ENCODE measurements at places on chromosomes 7 and 10.

- no peak for DNase-seq
These were observed 68.0 kb downstream of the SLC29A4 start for GRCh38 chr7:5350600-5351385.

DNA sequence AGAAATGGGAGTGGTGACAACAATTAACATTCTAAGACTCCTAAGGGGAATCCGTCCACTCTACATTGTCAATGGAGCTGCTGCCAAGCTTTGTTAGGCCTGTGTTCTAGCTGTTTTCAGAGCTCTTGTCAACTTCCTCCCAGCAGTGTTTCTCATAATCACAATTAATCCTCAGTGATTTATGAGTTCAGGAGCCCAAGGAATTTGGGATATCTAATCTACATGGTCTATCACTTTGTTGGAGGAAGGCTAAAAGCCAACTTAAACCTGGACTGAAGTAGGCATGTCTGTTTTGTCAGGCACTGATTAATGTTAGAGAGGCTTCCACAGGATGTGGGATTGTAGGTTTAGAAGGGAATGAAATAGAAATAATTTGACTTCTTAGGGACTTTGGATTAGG, 10.2 kb upstream of the OR2F2 start:
- DNase-seq: no peak

GRCh38 chr7:49894543-49894942, 121.1 kb downstream of the VWC2 start:
- DNase-seq: no peak

- no peak for DNase-seq
These were observed 620 bp upstream of the IMPDH1 start for GRCh38 chr7:128410451-128410753.

DNA sequence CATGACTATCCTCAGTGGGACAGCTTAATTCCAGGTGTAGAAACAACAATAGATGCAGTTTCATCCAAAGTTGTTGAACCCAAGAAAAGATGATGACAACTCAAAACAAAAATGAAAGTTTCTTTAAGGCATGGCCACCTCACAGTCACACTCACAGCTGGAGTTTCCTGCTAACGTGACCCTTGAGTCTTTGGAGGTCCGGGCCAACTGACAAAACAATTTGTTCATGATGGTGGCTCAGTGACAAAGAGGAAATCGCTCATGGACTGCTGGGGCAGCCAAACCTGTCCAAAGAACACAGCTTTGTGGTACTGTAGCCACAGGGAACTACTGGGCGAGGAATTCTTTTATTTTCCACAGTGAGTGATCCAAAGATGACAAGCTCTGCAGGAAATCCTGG, 96.0 kb upstream of the JCAD start:
- DNase-seq: no peak

GRCh38 chr7:18019555-18019954, 8.1 kb downstream of the PRPS1L1 start:
- DNase-seq: no peak

GRCh38 chr7:43439631-43440401, 143.1 kb upstream of the STK17A start:
- peak; percentile 54 for DNase-seq

DNA sequence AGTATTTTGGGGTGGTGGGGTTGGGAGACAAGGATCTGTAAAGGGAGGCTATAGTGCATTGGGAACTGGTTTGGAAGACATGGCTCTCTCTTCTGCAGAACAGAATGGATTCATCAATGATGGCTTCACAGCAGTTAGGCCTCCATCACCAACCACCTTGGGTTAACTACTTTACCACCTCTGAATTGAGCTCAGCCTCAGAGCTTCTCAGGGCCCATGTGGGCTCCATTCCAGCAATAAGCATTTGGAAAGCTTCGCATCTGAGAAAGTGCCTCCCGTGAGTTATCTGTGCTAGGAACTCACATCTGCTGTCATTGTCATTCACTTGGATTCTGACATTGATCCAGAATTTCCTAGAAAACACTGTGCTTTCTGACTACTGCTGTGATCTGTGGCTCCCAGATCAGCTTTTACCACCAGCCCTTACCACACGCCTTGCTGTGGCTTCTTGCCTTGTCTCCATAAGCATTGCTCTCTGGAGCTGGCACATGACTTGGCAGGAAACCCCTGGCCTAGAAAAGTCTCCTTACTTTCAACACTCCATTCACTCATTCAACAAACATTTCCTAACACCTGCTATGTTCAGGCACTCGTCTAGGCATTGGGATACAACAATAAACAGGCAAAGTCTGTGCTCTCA, 70.7 kb upstream of the ADO start:
- DNase-seq: peak; percentile 60

- DNase-seq: no peak
These were observed 29.9 kb upstream of the ZNF273 start for GRCh38 chr7:64873155-64873500.

DNA sequence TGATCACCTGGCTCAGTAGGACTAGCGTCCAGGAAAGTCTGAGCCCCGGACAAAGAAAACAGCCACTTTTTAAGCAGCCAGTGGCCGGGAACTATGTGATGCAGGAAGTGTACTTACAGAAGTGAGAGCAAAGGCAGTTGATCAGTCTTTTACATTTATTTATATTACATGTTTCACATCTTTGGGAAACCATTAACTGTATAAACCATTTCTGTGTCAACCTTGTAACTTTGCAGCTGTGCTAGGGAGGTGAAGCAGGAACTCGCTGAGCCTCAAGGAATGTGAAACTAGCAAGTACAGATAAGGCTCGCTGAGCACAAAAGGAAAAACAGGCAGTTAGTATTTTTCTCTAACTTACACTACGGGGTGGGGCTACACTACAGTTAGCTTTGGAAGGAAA, 39.9 kb upstream of the HECW1 start:
- DNase-seq: peak; percentile 13

- DNase-seq: no peak
These were observed 69.0 kb downstream of the DENND2A start for GRCh38 chr7:140571538-140572122.

DNA sequence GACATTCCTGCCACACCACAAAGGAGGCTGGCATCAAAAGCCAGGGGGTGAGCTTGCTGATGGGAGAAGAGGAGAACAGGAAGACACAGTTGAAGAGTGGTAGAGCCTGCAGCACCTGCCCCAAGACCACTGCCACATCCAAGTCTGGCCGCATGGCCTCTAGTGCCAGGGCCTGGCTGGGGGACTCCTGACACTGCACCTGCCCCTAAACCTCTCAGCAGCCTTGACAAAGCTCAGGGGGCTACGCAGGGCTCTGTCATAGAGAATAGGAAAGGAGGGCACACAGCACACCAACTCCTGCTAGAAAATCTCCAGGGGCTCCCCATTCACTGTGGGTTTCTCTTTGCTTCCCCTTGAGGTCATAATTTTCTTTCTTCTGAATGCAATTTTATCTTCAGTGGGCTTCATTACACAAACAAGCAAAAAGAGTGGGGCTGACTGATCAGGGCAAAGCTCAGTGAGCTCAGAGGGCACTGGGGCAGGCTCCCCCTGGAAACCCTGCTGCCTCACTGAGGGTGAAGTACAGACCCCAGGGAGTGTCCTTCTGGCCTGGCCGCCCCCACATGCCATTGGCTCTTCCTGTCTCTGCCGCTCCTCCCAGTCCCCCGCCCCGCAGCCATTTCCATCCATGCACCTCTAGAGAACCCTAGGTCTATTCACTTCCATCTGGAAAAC, 37.2 kb downstream of the VOPP1 start:
- no peak for DNase-seq

- no peak for DNase-seq
These were observed 39.2 kb upstream of the LRRC17 start for GRCh38 chr7:102873470-102874165.

DNA sequence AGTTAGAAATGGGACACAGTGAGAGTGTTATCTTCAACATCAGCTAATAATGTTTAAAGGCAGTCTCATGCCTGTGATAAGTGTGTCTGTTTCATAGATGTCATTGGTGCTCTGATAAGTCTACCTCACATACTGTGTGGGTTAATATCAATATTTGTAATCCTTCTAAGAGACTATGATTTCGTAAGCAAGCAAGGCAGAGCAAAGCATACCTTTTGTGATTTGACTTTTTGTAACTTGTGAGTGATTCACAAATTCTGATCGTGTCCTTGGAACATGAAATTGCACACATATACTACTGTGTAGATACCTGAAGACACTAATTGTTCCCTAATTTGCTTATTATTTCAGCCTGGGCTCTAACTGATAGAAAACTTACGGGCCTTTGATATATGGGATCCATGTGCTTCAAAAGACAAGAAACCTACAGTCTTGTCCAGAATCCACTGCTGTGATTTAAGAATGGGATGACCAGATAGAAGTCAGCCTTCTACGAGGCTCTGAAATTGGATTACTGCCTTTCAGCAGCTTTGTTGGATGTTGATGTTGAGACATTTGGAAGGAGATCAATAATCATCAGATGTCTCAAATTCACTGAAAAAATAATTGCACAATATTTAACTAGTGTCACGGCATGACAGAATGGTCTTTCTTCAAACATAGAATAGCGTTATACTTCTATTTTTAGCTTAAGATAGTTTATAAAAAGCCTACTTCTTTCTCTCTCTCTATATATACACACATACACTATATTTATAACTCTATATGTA, 63.2 kb upstream of the KLF6 start:
- no peak for DNase-seq

- DNase-seq: no peak
These were observed 1.4 kb upstream of the CYP26A1 start for GRCh38 chr10:93072225-93072712.

DNA sequence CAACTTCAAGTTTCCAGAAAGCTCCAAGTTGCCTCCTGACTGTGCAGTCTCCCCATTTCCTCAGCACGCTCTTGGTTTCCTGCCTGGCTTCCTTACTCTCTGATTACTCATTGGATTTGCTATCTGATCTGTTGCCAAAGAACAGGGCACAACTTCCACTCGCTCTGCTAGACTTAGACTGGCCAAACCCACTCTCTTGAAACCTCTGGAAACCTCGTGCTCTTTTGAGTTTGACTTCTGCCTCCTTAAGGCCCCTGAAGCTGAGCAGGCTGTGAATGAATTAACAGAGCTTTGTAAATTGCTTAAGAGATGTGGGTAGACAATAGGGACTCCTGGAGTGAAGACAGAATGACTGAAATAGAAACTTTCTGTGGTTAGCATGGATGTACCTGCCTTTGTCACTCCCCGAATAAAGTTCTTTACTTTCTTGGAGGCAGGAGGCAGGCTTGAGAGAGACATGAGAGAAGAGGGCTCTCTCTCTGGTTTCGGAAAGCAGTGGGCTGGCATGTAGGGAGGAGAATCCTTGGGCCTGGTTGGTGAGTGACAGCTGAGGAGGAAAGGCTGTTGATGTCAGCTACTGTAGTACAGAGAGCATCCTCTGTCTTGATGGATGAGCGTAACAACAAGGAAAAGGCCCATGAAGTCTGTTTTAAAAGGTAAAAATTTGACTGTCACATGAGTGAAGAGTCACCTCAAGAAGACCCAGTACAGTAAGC, 70.8 kb downstream of the CHN2 start:
- DNase-seq: no peak

GRCh38 chr10:75202321-75203045, 8.1 kb upstream of the VDAC2 start:
- no peak for DNase-seq

DNA sequence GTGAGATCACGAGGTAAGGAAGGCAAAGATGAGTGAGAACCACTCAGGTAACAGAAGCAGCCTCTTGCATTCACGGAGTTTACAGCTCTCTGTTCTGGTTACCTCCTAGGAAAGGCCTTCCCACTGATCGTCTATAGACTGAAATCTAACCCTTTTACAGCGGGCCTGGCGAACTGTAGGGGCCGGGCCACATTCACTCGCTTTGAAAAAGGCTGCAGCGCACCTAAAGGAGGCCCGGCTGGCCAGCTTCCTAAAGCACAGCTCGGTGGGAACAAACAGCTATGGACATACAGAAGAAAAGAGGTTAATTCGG, 565 bp downstream of the ATP5MK start:
- peak; percentile 60 for DNase-seq

- no peak for DNase-seq
These were observed 7.4 kb upstream of the TTYH3 start for GRCh38 chr7:2624293-2624886.

DNA sequence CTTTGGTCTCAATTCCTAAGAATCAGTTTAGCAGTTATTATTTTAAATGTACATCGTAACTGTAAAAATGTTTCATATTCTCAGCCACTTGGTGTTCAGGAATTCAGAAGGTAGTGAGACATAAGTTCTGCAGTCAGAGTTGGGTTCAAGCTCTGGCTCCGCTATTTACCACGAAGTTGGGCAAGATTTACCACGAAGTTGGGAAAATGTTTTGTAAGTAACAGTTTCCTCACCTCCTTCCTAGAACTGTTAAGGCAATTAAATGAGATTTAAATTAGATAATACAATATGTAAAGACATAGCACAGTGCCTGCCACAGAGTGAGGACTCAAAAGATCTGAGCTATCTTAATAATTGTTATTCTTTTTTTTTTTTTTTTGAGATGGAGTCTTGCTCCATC, 16.3 kb upstream of the ABLIM1 start:
- DNase-seq: no peak

- peak; percentile 77 for DNase-seq
These were observed 31.5 kb downstream of the MBL2 start for GRCh38 chr10:52740913-52741675.

DNA sequence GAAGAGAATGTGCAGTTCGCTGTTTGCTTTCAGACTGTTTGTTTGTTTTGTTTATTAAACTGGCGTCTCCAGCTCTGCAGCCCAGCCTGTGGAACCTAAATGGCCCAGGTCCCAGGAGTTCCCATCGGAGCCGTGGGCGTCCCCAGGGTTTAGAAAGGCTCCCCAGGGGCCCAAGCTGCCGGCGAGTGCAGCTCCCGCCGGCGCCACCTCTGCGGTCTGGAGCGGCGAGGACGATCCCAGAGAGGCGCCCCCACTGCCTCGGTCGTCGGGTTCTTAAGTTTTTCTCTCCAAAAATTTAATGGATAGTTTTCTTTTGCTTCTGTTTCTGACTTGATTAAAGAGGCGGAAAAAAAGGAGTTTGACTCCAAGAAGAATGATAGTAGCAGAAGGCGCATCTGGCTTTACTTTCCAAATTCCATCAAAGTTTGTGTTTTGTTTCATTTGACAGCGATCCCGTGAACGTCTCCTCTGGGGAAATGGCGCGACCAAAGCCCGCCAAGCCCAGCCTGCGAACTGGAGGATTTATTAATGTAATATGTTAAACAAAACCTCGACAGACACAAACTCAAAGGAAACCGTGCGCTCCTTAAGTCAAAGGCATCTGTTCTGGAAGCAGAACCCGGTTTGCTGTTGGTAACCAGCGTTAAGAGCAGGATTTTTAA, 718 bp upstream of the FZD1 start:
- peak; percentile 90 for DNase-seq

- no peak for DNase-seq
These were observed 102.0 kb downstream of the VOPP1 start for GRCh38 chr7:55470261-55470660.

- peak; percentile 96 for DNase-seq
These were observed 11.6 kb upstream of the HNRNPF start for GRCh38 chr10:43420369-43421200.
